ENCODE measurements at places on chromosomes 1 and 21.

DNA sequence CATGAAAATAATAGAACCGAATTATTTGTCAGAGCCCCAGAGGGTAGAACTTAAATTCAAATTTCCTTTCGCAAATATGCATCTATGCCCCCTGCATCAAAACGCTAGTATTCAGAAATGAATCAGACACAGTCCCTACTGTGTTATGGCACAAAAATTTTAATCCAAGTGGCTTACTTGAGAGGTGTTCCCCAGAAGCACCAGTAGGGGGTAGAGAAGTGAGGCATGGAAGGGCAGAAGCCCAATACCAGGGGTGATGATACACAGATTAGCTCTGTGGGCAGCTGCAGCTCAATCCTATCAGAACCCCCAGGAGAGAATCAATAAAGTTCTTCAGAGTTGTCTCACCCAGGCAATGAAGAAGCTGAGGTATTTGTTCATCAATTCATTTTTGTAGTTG is 342.2 kb downstream of the OMA1 start:
- no peak for DNase-seq

- DNase-seq: no peak
These were observed 22.0 kb upstream of the CAMK1G start for GRCh38 chr1:209561532-209561931.

DNA sequence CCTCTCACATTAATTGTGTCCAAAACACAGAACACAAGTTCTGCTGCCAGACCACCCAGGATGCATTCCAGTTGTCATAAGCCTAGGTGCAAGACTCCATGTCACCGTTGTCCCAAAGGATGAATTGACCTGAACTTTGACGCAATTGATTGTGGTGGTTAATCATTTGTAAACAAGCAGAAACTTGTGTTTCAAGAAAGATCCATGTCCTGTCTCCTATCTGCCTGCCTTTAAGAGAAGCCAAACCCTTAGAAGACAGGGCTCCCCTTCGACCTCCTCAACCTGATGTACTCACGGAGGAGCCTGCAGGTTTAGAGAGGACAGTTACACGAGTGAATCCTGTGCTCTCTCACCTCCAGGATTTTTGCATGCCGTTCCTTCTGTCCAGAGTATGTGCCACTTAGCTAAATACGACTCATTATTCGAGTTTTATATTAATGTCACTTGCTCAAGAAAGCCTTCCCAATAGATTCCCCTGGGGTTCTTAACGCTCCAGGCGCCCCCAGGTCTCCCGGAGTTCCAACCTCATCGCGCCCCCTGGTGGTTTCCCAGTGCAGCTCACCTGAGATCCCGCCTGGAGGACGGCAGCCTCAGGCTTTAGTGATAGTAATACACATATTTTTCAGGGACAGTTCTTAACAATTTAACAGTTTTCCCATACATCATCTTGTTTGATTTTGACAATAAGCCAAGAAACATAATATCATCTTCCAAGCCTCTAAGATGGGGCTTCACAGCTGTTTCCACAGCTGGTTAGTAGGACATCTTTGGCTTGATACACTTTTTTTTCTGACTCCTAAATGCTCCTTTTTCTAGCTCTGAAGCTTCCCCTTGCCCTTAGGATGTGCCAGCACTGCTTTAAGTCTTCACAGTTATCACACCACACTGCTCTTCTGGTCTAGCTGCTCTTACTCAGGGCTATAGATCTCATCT is 2.4 kb upstream of the C8B start:
- DNase-seq: no peak

GRCh38 chr1:220301630-220302029 is 29.4 kb upstream of the RAB3GAP2 start:
- no peak for DNase-seq

DNA sequence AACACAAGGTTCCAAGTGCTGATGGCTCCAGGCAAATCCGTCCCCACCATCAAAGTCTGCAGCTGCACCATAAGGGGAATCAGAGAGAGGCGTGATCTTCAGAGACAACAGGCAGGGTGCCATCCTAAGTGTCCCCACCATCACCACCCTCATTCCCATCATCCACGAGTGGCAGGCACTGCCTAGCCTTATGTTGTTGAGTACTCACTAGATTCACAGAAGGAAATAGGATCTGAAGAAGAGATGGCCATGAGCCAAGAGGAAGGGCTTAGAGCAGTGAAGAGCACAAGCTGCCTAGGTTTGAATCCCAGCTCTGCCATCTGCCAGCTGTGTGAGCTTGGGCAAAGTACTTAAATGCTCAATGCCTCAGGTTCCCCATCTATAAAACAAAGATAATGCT is 207.3 kb upstream of the CSF3R start:
- no peak for DNase-seq

DNA sequence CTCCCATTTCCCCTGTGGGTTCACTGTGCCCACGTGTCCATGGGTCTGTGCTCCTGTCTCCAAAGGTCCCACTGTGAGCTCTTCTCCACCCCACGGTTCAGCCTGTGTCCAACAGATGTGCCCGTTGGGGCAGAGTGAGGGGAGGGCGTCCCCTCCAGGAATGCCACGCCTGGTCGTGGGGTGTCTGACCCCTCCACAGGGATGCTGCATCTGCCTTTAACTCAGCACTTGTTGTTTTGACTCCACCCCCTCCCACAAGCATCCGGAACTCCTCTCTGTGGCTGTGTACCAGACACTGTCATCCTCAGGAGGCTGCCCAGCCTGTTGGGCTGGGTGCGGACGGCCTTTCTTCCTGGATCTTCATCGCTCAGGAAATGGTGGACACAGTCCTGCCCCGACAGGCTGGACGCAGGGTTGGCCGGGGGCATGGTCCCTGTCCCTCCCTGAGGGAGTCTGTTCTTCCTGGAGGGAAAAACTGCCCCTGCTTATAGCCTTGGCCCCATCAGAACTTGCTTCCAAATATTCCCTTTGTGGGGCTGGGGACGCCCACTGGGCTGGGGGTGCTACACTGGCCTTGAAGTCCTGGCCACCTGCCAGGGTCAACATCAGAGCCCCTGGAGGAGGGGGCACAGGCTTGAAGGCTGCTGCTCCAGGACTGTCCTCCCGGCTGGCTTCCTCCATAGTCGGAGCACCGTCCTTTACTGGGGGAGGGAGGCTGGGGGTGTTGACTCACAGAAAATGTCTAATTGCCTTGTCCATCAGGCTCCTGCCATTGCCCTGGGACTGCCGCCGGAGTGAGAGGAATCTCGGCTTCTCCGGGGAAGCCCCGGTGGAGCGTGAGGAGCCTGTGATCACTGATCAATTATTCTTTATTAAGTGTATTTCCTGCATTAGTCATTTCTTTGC is 182.0 kb upstream of the C1orf174 start:
- DNase-seq: no peak

DNA sequence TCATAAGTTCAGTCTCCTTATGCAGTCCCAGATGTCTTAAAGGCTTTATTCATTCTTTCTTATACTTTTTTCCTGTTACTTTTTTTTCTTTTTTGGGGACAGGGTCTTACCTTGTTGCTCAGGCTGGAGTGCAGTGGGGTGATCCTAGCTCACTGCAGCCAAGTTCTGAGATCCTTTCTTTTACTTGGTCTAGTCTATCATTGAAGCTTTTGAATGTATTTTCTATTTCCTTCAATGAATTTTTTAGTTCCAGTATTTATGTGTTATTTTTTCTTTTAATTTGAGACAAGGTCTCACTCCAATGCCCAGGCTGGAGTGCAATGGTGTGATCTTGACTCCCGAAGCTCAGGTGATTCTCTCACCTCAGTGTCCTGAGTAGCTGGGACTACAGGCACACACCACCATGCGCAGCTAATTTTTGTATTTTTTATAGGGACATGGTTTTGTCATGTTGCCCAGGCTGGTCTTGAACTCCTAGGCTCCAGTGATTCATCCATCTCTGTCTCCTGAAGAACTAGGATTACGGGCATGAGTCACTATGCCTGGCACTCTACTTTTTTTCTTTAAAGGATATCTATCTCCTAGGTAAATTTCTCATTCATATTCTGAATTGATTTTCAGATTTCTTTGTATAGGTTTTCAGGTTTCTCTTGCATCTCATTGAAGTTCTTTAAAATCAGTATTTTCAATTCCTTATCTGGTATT is 26.1 kb upstream of the GTF2B start:
- no peak for DNase-seq

- no peak for DNase-seq
These were observed 8.9 kb upstream of the CD48 start for GRCh38 chr1:160720356-160721085.

DNA sequence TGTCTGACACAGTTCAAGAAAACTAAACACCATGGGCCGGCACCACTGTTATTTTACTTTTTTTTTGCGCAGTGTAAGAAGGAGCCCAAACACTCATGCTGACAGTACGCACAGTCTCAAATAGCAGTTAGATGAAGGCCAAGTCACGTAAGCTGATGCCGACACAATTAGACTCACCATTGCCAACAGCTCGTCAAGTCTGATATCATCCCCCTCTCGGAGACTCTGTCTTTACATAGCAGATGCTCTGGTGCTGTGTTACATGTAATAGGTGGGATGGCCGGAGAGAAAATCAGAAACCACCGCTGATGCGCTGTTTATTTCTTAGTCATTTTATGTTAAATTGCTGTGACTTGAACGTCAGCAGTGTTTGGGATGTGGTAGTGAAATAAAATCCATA is 49.3 kb downstream of the TGFB2 start:
- DNase-seq: no peak

DNA sequence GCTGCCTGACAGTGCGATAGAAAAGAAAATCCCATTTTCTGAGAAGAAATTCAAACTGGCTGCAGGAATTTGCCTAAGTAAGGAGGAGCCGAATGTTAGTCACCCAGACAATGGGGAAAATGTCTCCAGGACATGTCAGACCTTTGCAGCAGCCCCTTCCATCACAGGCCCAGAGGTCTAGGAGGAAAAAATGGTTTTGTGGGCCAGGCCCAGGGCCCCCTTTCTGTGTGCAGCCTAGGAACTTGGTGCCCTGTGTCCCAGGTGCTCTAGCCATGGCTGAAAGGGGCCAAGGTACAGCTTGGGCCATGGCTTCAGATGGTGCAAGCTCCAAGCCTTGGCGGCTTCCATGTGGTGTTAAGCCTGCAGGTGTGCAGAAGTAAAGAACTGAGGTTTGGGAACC is 14.6 kb downstream of the ZBTB21 start:
- no peak for DNase-seq

- DNase-seq: no peak
These were observed 204.2 kb upstream of the TMEM51 start for GRCh38 chr1:14949270-14949835.

DNA sequence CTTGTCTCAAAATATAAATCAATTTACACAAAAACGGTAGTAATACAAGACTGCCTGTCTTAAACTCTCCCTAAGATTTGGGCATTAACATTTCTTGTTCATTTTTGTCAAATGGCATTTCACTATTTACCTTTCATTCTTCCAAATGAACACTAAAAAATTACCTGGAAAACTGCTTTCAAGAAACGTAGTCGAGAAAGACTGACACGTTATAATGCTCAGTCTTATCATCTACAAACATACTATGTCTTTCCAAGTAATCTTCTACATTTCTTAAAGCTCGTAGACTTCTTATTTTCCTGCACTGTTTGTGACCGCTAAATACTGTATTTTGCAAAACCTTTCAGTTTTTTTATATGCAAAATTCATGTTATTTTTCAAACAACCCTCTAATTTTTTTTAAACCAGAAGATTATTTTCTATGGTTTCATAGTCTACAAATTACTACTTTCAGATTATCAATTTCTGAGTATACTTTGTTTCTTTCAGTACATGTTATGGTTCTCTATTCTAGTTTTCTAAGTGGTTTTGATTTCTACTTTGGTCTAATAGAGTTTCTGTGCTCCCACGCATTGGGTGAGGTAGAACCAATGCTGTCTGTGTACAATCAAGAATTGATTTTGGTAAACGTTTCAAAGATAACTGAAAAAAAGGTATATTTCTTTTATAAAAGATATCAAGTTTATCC is 336.4 kb downstream of the SMYD3 start:
- no peak for DNase-seq

Data from activated CD4-positive, alpha-beta T cell treated with anti-CD3 and anti-CD28 coated beads for 24 hours (primary cell).